ENCODE measurements at places on chromosomes 7 and 10. TPM values are rescaled to one million over a fixed set of nuclear protein-coding genes. Genes with fewer than 3 reads are reported as not detected.

Gene WNT16
- total RNA-seq = not detected

Gene CALML5
- total RNA-seq = not detected

Gene RNLS
- 11.2 TPM for total RNA-seq

Gene PPP1R17
- total RNA-seq = not detected

DNA sequence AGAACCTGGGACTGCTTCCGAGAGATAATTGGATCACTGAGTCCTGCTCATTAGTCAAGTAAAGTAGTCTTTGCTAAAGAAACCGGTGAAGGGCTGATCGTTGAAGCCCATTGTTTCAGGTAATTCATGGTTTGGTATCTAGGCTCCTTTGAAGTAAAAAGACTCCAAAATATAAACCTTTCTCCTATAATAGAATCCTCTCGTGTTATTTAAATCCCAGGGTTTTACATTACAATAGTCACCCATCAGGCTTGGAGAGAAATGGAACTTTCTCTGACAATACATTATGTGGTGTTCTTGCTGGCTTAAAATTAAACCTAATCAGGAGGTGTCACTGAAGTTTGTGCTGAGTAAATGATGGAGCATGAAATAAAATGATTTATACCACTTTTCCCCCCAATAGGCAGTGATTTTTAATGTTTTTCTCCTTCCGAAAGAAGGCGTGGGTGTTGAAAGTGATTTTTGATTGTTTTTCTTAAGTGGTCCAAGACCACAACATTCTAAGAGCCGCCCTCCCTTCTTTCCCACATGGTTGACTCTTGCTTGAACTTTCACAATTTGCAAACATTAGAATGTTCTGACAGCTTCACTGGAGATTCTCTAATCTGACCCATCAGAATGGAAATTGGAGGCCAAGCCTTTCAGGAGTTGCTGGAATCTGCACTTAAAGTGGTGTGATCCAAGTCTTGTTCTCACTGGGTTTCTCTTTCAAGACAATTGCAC is 44.2 kb downstream of the LRMDA start:
- no peak for DNase-seq

GRCh38 chr7:105028004-105028403 is 14.0 kb downstream of the KMT2E start:
- DNase-seq = no peak

DNA sequence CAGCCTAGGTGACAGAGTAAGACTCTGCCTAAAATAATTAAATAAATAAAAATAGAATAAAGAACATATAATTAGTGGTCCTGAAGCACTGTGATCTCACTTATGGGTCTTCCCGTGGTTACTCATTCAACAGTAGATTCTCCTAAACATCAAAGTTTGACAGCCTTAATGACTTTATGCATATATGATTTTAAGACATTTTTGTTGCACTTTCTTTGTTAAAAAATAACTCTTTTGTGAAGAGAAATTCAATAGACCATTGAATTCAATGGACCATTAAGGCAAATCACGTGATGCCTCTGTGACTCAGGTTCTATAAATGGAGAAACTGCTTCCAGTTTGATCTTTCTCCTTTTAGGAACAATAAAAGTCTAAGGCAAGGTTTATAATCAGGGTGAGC is 59.6 kb downstream of the ATOH7 start:
- DNase-seq = no peak

- no peak for DNase-seq
Observed at GRCh38 chr10:29900865-29901264, 158.5 kb downstream of the JCAD start.

Measured in posterior vena cava (tissue), 2 donors.